Stimulated activated CD8-positive, alpha-beta memory T cell treated with anti-CD3 and anti-CD28 coated beads, Interleukin-4, amount 100 ng/mL, for 48 hours (primary cell): ENCODE measurements at places on chromosomes 16 and 17.

DNA sequence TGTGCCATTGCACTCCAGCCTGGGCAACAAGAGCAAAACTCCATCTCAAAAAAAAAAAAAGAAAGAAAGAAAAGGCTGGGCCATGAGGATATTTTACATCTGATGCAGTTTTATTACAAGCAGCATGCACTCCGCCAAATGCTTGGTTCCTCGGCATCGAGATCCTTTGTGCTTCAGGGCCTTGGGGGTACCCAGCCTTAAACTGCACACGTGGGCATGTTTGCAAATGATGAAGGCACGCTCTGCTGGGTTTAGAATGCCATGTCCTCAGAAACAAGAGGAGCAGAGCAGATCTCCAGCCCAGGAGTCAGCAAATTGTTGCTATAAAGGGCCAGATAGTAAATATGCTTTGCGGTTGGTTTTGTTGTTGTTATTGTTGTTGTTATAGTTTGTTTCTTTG is 153.2 kb downstream of the KATNIP start:
- DNase-seq = no peak

- DNase-seq = no peak
These were observed 10.4 kb downstream of the LLGL2 start for GRCh38 chr17:75535871-75536270.

DNA sequence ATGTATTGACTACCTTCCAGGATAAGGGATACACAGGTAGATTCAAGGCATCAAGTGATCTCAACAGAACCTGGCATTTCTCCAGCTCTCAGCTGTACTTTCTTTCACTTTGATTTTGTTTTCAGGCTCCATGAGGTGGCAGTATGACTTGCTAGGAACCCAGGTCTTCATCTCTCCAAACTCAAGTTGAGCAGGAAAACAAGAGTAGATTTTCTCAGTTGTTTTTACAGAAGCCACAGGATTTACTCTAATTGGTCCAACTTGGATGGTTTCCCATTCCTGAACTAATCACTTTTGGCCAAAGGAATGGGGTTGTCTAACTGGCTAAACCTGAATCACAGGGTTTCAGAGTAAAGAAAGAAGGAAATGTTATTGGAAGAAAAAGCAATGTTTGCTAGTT is 146.6 kb downstream of the TRIM37 start:
- DNase-seq = no peak

DNA sequence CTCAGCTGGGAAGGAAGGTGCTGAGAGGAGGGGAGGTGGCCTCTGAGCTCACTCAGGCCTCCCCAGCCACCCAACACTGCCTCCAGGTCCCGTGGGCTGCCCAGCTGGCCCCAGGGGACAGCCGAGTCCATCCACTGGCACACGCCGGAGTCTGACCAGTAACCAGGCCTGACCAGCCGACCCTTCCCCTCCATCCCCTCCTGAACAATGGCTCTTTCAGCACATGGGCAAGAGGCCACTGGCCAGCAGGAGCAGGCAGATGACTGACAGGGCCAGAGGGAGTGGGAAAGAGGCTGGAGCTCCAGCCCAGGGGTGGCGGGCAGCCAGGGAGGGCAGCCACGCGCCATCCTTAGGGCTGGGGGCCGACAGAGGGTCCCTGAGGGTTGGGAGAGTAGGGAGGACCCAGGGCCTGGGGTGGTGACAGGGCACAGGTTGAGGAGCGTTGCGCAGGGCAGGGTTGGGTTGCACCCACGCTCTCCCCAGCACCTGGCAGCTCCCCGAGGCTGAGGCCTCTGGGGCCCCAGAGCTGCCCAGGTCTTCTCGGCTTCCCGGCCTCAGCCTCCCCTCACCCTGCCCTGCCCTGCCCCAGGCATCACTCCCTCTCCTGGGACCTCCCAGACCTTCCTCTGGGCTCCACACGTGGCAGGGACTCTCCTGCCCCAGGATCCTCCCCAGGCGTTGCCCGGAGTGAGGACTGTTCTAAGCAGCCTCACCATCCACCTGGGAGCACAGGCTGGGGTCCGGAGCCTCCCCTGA is 20.2 kb upstream of the SLC38A10 start:
- no peak for DNase-seq

GRCh38 chr17:58172369-58173071 is 5.7 kb downstream of the OR4D2 start:
- DNase-seq = no peak

- DNase-seq = no peak
These were observed 8.1 kb upstream of the SLC6A4 start for GRCh38 chr17:30243568-30243967.

- no peak for DNase-seq
These were observed 17.8 kb downstream of the CDH8 start for GRCh38 chr16:62018301-62019060.

GRCh38 chr17:12743046-12743445 is 46.3 kb upstream of the ARHGAP44 start:
- DNase-seq = no peak

GRCh38 chr16:89695875-89696669 is 5.4 kb downstream of the SPATA2L start:
- DNase-seq = no peak

DNA sequence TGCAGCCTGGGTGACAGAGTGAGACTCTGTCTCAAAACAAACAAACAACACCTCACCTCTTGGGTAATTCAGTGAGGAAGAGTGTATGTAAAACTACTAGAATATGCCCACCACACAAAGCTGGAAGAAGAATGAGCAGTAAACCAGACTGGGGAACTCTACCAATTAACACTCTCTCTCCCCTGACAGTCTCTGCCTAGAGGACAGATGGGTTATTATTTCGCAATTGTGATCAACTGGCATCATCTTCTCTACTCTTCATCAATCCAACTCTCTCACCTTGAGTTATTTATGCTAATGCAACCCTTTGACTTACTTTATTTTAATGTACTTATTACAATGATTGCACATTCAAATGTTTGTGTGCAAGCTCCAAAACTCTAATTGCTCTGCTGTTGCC is 205.6 kb downstream of the XYLT1 start:
- DNase-seq = no peak

DNA sequence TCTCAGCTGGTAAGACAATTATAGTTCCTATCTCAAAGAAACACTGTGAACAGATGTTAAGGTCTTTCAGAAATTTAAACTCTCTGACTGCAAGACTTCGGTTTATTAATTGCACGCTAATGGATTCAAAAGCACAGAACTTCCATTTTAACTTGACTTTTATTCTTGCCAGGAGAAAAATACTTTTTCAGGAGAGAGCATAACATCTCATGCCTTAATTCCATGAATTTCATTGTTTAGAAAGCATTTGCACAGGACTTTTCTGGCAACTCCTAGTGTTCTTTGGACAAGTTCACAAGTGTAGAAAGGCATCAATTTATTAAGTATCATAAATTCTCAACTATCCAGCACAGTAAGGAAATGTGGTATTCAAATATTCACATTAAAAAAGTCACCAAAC is 22.4 kb downstream of the STX8 start:
- no peak for DNase-seq

GRCh38 chr17:3763777-3764170 is 37.2 kb downstream of the ITGAE start:
- no peak for DNase-seq

DNA sequence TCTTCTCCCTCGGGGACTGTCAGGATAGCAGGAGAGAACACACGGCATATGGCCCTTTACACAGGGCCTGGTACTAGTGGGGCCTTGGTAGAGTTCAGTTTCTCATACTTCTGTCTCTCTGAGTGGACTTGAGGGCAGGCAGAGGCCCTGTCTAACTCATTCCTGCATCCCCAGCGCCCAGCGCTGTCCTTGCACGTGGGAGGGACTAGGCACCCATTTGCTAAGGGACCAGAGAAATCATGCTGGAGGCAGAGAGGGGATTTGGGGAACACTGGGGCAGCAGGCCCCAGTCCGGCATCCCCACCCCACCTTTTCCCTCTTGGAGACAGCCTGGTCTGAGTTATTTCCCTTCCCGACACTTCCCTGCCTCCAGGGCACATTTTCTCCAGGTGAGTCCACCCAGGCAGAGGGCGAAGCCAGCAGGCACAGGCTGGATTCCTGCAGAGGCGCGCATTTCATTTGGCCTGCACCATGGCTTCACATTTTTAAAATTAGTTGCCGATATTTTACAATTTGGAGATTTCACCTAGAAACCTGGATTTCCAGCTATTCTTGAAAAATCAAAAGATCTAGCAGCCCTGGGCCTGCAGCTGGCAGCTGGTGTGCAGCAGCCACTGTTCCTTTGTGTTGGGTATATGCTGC is 9.7 kb upstream of the NKD1 start:
- no peak for DNase-seq
